ENCODE measurements at places on chromosomes 16 and 17. TPM values are rescaled to one million over a fixed set of nuclear protein-coding genes. Genes with fewer than 3 reads are reported as not detected.

Gene IL34
- total RNA-seq: 74.2 TPM

Gene KRT31
- not detected for total RNA-seq

Gene CLEC18B
- 0.53 TPM for total RNA-seq

Gene NME1
- 153 TPM for total RNA-seq

Gene G6PC1
- not detected for total RNA-seq

Gene CDRT15L2
- total RNA-seq: not detected

Gene TMEM204
- 60.6 TPM for total RNA-seq

Gene KRTAP4-12
- total RNA-seq: not detected

Gene TMEM238L
- not detected for total RNA-seq

Gene FOXN1
- total RNA-seq: not detected

Gene HAS3
- total RNA-seq: 0.66 TPM

Gene TRIM72
- total RNA-seq: not detected

Gene ABCC11
- 0.26 TPM for total RNA-seq

Gene IRF8
- total RNA-seq: not detected

Gene TBC1D3C
- total RNA-seq: not detected

Gene EVPL
- not detected for total RNA-seq

Gene BAIAP3
- total RNA-seq: 0.92 TPM

Gene C16orf92
- total RNA-seq: not detected

Gene KCNG4
- under 0.01 TPM for total RNA-seq

Gene SEPHS2
- 11.2 TPM for total RNA-seq

Gene ARL6IP1
- 325 TPM for total RNA-seq

Gene CCL8
- total RNA-seq: not detected

All from aortic smooth muscle cell (primary cell).